ENCODE measurements at places on chromosomes 1 and 21. TPM values are rescaled to one million over a fixed set of nuclear protein-coding genes. Genes with fewer than 3 reads are reported as not detected.

SRGAP2C gene
- polyA plus RNA-seq: 15.2 TPM

GRCh38 chr1:76951153-76951552 lies 83.9 kb downstream of the ST6GALNAC5 start:
- peak; percentile 9 for DNase-seq

C1orf87 gene
- polyA plus RNA-seq: 0.84 TPM

SELE gene
- 0.28 TPM for polyA plus RNA-seq

- no peak for DNase-seq
These were observed 98.8 kb downstream of the RHOU start for GRCh38 chr1:228833911-228834688.

- DNase-seq: no peak
These were observed 40.4 kb upstream of the RPL11 start for GRCh38 chr1:23651069-23651808.

DNA sequence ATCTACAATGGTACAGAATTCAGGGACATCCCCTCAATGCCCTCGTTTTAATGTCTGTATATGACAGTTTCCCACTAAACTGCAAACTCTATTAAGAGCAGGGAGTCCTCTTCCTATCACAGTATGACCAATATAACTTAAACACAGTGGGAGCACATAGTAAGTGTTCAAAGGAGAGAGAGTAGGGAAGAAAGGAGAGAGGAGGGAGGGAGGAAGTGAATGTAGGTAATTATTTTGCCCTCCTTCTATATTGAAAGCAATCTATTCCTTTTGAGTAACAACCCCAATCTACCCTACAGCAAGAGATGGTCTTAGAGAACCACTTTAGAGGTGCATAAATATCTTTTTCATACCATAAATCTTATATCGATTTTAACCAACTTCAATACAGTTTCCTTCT lies 121.4 kb downstream of the MRPL39 start:
- no peak for DNase-seq

ANGPTL3 gene
- polyA plus RNA-seq: 0.27 TPM

- peak; percentile 82 for DNase-seq
These were observed 70.5 kb downstream of the SSBP3 start for GRCh38 chr1:54335755-54336108.

MCM3AP gene
- 77.0 TPM for polyA plus RNA-seq

AKR7A3 gene
- polyA plus RNA-seq: 0.86 TPM

GRCh38 chr1:165356876-165357275 lies 361 bp upstream of the LMX1A start:
- no peak for DNase-seq

DNA sequence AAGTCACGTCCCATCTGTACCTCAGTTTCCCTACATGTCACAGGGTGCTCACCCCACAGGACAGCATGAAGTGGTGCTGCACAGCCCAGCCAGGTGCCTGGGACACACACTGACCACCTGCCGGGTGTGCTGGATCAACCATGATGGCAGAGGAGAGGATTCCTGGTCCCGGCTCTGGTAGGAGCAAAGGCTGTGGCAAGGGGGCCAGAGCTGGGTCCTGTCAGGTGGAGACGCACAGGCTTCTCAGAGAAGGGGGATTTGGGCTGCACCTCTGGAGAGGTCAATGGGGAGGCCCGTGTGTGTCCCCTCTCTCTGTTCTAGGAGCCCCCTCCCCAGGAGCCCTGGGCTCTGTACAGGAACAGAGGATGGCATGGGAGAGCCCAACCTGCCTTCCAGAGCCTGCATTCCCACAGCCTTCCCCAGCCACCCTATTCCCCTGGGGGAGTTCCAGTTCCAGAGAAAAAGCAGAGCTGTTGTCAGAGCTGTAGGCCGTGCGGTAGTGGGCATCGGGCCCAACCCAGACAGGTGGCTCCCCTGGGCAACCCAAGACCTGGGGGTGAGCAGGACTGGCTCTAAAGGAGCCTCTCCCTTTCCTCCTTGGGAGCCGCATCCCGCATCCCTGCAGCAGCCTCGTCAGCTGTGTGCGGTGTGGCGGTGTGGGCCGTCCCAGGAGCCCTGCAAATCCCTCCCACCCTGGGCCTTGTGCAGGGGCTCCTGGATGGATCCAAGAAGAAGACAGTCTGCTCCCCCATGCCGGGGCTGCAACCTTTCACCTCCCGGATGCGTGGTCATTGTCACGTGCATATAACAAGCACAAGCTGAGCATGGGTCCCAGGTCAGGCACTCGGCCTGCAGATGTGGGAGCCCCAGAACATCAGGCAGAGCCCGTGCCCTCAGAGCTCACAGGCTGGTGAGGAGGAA lies 2.9 kb upstream of the TFF3 start:
- no peak for DNase-seq

- DNase-seq: no peak
These were observed 50.0 kb downstream of the BEND5 start for GRCh38 chr1:48726557-48727215.

- DNase-seq: no peak
These were observed 15.3 kb upstream of the SHCBP1L start for GRCh38 chr1:182968151-182968741.

- DNase-seq: no peak
These were observed 523.5 kb upstream of the ADGRL4 start for GRCh38 chr1:79530055-79530454.

DNA sequence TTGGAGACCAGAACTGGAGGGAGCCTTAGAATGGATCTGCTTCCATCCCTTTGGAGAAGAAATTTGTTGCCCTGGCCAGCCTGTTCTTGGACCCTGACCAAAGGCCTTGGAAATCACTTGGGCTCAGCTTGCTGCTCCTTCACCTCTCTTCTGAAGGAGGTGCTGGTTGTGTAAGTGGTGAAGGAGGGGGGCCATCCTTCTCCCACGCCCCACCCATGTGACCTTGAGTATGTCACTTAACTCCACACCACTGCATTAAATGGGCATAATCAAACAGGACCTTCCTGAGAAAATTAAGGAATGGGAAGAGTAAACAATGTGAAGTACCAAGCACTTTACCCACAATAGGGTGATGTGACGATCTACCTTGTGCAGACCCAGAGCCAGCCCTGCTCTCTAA lies 68.3 kb upstream of the GJB5 start:
- no peak for DNase-seq

CLDN17 gene
- not detected for polyA plus RNA-seq

GRCh38 chr1:84851839-84852238 lies 41.2 kb downstream of the LPAR3 start:
- DNase-seq: no peak

CR1L gene
- polyA plus RNA-seq: 0.87 TPM

DNA sequence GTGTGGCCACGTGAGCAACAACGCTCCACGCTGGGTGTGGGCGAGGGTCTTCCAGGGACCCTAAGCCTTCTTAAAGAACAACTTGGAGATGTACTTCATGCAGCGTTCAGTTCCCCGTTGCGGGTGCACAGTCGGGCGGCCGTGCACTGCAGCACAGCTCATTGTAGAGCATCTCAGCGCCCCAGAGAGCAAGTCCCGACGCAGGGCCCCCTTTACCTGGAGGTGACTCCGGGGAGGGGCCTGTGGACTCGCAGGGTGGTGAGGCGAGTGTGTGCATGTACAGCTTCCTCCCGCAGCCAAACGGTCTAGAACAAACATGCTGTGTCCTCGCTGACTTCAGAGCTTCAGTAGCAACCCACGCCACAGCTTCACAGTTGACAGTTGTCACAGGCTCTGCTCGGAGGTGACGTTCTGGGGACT lies 19.5 kb downstream of the RRP1 start:
- DNase-seq: no peak

DNA sequence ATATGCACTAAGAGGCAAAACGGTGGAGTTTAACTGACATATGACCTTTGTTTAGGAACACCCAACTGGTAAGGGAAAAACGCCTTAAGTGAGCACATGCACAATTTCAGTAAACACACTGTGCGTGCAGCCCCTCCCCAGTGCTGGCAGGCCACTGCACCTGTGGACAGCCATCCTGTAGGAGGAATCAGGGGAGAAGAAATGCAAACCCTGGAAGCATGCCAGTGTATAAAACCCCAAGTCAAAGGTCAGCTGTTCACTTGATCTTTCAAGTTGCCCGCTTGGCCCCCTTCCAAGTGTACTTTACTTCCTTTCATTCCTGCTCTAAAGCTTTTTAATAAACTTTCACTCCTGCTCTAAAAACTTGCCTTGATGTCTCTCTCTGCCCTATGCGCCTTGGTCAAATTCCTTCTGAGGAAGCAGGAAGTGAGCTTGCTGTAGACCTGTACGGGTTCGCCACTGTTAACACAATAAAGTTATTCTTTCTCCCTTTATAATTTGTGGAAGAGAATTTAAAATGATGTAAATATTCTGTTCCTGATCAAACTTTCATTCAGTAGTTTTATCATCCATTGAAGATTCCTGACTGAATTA lies 31.8 kb downstream of the USP25 start:
- no peak for DNase-seq

CCDC185 gene
- polyA plus RNA-seq: 0.09 TPM

GRCh38 chr1:17581389-17582123 lies 42.1 kb downstream of the ARHGEF10L start:
- DNase-seq: no peak

GRCh38 chr1:24969596-24970398 lies 39.7 kb upstream of the RUNX3 start:
- DNase-seq: no peak

GPR89A gene
- 32.8 TPM for polyA plus RNA-seq

- DNase-seq: no peak
These were observed 997 bp downstream of the ZNF362 start for GRCh38 chr1:33257207-33257771.

PADI4 gene
- polyA plus RNA-seq: 1.1 TPM

DNA sequence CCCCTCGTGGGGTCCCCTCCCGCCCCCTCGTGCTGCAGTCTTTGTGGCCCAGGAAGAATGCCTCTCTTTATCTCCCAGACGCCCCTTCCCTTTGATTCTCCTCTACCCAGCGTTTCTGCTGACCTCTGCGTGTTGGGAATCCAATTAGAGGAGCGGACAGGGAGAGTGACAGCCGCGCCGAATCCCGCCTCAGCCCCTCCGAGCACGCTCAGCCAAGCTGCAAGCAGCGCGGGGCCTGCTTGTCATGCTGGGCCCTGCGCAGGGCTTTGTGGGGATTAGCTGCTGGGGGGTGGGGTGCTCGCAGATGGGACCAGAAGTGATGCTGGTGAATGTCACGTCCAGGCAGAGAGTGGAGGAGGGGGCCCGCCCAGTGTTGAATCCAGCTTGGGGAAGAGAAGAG lies 91.1 kb downstream of the EPHB2 start:
- no peak for DNase-seq

MIXL1 gene
- 1.4 TPM for polyA plus RNA-seq

DNA sequence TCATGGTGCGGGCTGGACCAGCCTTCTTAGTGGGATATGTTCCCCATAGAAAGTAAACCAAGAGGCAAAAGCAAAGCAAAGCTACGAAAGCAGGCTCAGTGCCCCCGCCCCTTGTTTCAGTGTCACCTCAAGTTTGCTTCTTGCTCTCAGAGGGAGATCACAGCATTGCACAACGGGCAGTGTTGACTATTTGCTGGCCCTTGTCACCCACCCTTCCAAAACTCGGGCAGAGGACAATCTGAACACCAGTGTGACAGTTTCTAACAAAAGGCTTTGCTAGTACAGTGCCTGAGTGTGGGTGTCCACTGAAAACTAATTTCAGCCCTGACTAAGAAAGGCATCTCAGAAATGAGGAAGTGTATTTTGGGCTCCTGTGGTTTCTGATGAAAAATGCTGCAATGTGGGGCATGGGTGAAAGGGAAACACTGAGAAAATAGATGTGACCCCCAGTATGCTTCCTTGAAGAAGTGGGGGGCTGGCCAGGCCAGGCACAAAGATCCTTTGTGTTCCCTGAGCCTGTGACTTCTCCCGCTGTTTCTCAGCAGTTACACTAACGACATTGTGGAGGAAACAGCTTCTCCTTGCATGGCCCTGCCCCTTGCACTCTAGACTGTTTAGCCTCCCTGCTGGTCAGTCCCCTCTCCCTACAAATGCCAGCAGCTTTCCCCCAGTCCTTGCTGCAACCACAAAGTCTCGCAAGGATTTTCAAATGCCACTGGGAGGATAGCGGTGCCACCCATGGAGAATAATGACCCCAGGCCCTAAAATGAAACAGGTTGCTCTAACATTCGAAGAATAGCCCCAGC lies 33.3 kb upstream of the KCNE1 start:
- DNase-seq: no peak

VANGL2 gene
- 45.3 TPM for polyA plus RNA-seq

- DNase-seq: no peak
These were observed 125.7 kb upstream of the L1TD1 start for GRCh38 chr1:62068978-62069377.

DNA sequence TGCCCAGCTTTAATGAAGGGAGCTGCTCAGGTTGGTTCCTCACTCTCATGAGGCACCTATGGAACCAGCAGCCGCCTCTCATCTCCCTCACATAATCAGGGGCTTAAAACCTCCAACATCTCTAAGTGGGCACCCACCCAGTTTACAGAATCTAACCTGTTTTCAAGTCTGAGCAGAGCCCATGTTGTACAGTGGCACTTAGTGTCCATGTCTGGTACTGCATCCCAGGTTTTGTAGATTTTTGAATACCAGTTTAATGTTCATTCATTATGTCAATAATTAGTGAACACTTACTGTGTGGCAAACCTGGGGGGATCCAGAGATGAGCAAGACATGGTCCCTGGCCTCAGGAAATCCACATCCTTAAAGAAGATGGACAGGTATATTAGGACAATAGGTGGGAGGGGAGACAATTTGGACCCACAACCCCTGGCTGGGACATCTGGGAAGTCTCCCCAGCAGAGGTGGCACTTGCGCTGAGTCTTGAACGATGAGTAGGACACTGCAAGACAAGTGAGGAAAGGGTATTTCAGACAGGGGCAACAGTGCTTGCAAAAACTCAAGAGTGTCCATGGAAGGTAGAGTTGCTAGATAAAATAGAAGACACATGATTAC lies 83.3 kb downstream of the LACTBL1 start:
- DNase-seq: peak; percentile 9

GBP6 gene
- polyA plus RNA-seq: 0.21 TPM

DAB1 gene
- polyA plus RNA-seq: 0.72 TPM

PROX1 gene
- 5.1 TPM for polyA plus RNA-seq

GRCh38 chr1:19643602-19644394 lies at the start of gene NBL1:
NBL1 (plus strand) TSS chr1:19644311; CDS start chr1:19655031, 10,720 bp downstream.
- peak; percentile 76 for DNase-seq

DNA sequence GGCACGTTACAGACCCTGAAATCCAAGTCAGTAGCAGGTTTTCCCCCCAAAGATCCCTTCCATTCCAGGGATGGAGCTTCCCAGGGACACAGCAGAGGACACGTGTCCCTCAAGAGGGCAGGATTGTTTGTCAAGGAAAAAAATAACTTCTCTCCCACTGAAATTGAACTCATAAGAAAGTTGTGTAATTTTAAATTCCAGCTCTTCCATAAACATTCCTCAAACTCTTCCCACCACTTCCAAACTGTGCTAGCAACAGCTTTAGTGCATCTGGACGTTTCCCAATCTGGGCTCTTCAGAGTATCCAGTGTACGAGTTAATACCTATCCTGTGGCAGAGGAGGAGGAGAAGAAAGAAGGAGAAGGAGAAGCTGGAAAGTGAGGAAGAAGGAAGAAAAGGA lies 79.6 kb downstream of the PSMG1 start:
- no peak for DNase-seq

AMY2B gene
- polyA plus RNA-seq: 45.1 TPM

FOXD2 gene
- polyA plus RNA-seq: 0.35 TPM

All from right lung (tissue), 10 donors.